Amygdala (tissue), 56 donors: ENCODE measurements at places on chromosomes 13 and 19.
A peak's percentile ranks its signal among the peaks of the same experiment; 100 is the strongest.

DNA sequence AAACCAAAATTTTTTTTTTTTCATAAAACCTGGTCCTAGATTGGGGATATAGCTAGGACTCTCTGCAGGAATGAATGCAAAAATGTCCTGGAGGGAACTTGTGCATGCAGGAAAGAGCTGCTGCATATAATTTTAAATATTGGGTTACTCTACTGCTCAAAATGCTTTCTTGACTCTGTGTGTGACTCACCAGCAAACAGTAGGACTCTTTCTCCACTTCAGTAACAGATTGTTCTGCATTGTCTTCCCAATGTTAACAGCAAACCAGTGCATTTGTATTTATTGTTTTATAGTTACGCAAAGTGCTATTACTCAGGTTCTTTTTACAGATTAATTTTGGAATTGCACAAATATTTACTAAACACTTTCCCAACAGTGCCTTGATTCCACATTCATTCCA lies 163.7 kb upstream of the KL start:
- DNase-seq = no peak

GRCh38 chr13:37995092-37995491 lies 125.5 kb upstream of the TRPC4 start:
- DNase-seq = no peak

DNA sequence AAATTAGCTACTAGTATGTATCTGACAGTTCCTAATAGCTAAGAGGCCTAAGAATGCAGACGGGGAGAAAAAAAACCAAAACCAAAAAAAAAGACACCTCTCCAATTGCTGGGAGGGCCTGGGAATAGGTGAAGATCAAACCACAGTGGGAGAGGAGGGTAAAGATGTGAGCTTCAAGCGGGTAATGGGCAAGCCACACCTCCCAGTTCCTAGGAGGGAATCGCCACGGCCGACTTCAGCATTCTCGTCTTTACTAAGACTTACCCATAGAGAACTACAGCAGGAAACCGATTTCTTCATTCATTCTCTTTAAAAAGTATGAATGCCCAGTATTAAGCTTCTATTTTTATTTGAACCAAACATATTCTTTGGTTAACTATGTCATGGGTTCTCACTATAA lies 5.6 kb upstream of the EEF1AKMT1 start:
- DNase-seq = no peak

DNA sequence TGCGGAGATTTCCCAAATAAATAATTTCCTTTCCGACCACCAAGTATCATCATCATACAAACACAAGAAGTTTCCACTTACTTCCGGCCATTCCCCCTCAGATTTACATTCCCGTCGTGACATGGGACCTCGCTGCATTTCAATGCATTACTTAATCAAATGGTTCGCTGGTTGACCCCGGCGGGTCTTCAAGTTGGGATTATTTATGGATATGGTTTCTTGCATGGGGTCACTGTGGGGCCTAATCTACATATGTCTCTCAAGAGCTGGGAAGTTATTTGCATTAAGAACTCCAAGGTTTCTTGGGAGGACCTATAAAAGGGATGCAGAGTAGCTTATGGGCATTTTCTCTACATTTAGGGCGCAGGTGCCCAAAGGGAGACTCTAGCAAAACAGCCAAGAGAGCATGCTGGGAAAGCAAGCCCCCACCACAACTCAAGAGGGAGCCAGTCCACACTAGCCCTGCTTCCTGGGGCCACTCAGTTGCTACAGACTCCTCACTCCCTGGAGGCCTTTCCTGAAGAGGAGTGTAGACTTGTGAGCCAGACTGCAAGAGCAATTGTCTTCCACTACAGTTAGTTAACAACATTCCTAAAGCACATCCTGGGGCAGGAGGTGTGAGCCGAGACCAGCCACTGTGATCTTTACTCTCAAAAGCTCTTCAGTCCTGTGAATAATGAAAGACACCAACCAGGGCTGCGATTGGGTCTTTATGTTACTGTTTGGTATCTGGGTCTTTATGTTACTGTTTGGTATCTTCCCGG lies 125.3 kb downstream of the KATNAL1 start:
- no peak for DNase-seq

DNA sequence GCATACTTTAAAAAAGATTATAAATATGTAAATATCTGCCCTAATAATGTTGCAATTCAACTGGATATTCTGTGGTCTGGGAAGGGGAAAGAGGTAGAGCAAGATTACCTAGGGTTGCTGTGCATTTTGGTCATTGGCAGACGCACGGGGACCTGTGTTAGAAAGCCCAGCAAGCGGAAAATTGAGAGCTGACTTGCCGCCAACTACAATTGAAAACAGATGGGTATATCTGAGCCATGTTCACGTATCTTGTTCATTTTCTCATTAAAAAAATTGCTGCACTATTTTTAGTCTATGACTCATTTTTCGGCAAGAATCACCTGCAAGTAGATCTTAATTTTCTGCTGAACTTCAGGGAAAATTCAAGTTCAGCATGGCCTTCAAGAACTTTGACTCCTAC lies 308.5 kb upstream of the TMTC4 start:
- no peak for DNase-seq

GRCh38 chr13:32033744-32034143 lies 2.2 kb downstream of the FRY start:
- DNase-seq = no peak

- DNase-seq = no peak
These were observed 101.7 kb upstream of the SERP2 start for GRCh38 chr13:44271915-44272341.

GRCh38 chr19:1356508-1356865 lies 27.2 kb upstream of the NDUFS7 start:
- no peak for DNase-seq

GRCh38 chr13:27679896-27680295 lies 58.2 kb downstream of the POLR1D start:
- no peak for DNase-seq

GRCh38 chr13:109790942-109791605 lies 4.7 kb upstream of the IRS2 start:
- DNase-seq = peak; percentile 46

GRCh38 chr19:39951686-39952085 lies 17.3 kb upstream of the FCGBP start:
- no peak for DNase-seq

GRCh38 chr13:72316716-72317115 lies 410.7 kb downstream of the MZT1 start:
- no peak for DNase-seq

DNA sequence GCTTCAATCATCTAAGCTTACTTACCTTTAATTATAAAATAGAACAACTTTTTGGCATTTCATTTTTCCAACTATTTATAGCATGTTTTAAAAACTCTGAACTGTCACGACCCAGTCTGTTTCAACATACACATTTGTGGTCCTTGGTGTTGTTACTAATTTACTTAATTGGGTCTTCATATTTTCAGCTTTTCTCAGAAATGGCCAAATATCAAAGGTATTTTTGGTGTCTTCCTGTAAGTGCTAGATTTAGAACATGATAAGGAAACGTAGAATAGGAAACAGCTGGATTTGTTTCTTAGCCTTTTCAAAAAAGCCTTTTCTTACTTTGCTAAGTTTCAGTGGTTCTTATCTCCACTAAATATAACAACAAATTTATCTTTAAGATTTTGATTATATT lies 11.4 kb downstream of the LPAR6 start:
- DNase-seq = no peak

DNA sequence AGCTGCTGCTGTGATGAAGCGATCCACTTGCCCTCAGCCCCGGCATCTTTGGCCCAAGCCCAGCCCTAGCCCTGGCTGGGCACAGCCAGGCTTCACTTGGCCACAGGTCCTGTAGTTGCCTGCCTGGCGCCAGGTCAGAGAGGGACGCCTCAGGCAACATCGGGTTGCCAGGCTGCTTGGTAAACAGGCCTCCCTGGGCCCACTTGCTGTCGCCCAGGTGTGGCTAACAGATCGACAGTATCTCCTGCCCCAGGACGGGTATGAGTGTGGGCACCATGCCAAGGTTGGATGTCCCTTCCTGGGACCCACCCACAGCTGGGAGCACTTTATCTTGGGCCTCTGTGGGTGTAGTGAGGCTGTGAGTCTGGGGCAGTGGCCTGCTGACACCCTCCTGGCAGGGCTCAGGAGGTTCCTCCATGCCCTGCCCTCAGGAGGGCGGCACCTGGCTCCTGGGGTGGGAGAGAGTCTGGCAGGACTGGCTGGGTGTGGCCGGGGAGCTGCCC lies 27.8 kb downstream of the CARM1 start:
- DNase-seq = peak; percentile 14

DNA sequence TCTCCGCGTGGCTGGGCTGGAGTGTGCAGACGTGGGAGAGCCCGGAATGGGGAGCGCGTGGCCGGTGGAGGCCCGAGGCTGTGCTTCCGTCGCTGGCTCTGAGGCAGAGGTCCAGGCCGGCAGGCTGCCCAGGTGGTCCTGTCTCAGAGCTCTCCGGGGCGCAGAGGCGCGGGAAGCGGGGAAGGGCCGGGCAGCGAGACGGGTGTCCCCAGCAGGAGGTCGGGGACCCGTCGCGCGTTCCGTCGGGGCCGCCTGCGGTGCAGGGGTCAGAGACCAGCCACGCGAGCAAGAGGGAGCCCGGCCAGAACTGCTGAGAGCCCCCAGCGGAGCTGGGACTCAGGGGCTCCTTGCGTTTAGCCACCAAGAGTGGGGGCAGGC lies 1.3 kb upstream of the C1QTNF9 start:
- DNase-seq = no peak

GRCh38 chr13:42109957-42110356 lies 61.5 kb downstream of the DGKH start:
- no peak for DNase-seq

DNA sequence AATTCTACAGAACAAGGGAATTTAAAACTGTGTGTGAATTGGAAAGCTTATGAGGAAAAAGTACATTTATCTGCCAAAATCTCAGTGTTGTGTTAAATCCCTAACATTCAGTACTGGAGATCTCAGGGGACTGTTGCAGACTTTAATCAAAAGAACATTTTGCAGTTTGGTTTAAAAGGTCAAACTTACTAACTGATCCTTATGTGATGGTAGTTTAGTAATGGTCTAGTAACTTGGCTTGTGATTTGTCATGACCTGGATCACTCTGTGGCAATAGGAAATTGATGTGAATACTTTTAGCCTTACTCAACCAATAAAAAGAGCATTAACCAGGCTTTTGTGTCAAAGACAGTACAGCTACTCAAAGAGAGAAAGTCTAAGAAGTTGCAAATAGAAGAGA lies 862.1 kb upstream of the MIR17HG start:
- DNase-seq = no peak

GRCh38 chr13:98835156-98835555 lies 82.7 kb upstream of the SLC15A1 start:
- no peak for DNase-seq

DNA sequence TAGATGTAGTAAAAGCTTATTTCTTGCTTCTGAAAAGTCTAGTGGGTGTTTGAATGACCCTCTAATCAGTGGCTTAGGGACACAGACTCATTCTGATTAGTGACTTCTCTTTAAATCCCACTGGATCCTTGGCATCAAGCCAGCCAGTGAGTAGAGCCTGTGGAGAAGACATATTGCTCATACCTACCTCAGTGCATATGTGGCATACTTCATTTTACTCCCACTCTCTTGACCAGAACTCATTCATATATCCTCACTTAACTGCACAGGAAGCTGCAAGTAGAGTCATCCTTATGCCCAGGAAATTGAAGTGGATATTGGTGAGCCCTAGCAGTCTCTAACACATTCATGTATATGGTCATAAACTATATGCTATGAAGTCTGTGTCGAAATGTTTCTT lies 148.3 kb downstream of the PDS5B start:
- no peak for DNase-seq

DNA sequence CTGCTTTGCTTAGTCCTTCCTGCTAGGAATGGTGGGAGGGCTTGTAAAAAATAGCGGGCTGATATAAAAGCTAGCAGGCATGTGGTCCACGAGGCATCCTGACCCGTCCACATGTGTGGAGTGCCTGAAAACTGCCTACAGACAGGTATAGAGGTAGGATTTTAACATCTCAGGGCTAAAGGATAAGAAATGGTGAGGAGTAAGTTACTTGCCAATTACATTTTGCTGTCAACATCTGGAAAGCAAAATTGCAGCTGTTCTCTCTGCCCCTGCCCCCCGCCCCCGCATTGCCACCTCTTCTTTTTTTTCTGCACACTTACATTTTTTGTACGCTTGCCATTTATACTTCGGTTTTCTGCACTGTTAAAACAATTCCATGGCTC lies 21.0 kb downstream of the NFIX start:
- no peak for DNase-seq

DNA sequence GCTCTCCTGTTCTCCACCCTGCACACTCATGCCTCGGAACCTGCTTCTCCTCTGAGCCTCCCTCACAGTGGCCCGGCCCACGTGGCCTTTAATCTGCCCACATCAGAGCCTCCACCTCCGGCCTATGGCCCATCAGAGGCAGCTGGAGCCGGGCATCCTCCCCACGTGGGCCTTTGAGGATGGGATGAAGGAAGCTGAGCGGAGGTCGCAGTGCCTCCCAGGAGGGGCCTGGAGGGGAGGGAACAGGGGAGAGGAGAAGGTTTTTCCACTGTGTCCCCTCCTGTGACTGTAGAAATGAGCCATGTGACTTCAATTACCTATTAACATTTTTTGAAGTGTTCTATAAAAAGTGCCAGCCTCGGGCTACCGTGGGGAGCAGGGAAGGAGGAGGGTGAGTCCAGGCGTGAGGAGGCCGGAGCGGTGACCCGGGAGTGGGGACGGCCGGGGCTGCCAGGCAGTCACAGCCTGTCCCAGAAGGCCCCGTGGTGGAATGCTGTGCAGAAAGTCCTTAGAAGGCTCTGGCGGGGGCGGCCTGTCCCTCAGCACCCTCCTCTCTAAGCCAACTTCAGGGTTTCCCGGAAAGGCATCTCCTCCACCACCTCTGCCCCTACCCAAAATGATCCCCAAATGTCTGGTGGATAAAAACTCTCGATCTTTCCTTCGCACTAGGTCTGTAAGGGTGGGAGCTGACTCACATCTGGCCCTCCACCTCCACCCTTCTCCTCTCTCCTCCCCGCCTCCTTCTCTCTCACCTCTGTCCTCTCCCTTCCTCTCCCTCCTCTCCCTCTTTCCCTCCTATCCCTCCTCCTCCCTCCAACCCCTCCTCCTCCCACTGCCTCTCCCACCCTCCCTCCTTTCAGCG lies 24.8 kb upstream of the SLC1A5 start:
- DNase-seq = no peak

DNA sequence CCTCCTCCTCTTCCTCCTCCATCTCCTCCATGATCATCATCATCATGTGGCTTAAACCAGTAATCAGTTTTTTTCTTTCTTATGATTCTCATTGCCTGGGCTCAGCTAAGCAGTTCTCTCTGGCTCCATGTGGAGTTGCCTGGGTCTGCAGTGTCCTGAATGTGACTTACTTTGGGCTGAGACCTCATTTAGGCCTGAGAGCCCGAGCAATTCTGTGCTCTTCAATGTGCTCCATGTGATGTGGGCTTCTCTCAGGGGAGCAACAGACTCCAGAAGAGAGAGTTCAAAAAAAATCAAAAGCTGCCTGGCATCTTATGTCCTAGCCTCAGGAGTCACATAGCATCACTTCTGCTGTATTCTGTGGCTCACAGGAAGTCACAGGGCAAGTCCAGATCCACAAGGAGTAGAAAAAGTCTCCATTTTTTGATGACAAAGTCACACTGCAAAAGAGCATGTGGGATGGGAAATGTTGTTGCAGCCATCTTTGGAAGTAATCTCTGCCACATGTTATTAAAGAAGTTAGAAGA lies 128.7 kb downstream of the MAB21L1 start:
- no peak for DNase-seq

- no peak for DNase-seq
These were observed 19.9 kb downstream of the LRCH1 start for GRCh38 chr13:46572752-46573431.

GRCh38 chr13:30983431-30983830 lies 51.0 kb downstream of the TEX26 start:
- no peak for DNase-seq

- DNase-seq = no peak
These were observed 225.8 kb downstream of the GGACT start for GRCh38 chr13:100362781-100363180.

- DNase-seq = no peak
These were observed 7.3 kb downstream of the RPS16 start for GRCh38 chr19:39428283-39429112.
